Fibroblast of skin of left quadriceps (primary cell): ENCODE measurements at places on chromosomes 5 and 9.

GRCh38 chr9:133111808-133112662, 9.0 kb downstream of the RALGDS start:
- DNase-seq: no peak

DNA sequence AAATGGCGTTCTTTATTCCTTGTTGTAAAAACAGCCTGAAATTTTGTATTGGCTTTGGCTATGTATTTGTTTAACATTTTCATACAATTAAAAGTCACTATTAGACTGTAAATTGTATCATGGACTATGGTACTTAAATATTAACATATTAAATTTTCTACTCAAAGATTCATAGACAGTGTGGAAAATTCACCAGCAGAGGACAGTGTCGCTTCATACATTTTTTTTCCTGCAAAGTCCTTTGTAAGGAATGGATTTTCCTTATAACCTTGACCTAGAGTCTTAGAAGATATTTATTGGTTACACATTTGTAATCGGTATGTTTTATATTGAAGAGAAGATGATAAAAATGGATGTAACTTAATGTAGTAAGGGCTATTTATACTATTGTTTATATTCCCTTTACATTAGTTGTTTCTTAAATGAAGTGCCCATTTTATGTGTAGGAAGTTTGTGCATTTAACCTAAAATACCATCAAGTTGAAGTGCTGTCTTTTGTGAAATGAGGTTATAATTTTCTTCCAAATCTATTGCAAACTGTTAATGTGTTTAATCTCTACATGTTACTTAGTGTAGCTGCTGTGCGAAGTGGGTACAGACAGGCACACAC, 150.1 kb downstream of the KDM4C start:
- DNase-seq: peak; percentile 20

DNA sequence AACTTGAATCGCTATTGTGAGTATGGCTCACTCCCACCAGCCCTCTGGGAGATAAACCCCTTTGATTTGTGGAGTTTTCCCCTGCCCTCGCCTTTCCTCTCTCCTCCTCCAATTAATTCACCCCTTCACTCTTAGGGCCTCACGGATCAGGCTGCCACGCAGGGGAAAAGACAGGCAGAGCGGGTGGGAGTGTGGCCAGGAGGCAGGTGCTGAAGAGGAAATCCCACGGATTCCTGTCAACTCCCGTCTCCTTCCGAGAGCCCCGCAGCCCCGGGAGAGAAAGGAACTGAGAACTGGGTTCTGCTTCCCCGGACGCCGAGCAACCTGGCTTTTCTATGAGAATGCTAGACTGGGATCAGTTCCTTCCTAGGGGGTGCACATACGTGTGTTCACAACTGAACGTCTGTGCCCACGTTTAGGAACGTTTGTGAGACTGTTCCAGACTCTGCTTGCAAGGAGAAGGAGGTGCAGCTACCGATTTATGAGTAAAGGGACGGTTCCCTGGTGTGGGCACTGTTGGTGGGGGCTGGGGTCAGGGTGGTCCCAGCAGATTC, 314.5 kb upstream of the TLE4 start:
- DNase-seq: no peak

GRCh38 chr9:84738353-84738752, 68.8 kb downstream of the NTRK2 start:
- no peak for DNase-seq

- no peak for DNase-seq
These were observed 86.4 kb downstream of the INIP start for GRCh38 chr9:112631313-112632070.

DNA sequence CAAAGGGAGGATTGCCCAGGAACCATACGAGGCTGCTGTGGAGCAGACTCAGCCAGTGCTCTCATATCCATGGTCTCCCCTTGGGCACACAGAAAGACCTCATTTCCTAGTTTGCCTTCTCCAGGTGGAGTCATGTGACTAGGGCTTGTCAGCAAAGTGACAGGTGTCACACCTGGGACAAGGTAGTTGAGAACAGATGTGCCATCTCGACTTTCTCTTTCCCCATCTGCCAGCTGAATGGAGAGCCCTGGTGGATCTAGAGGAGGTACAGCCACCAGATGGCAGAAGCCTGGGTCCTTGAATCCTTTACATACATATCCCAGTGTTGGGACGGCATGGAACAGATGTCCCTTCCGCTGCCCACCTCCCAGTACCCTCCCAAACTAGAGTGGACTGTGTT, 42.9 kb upstream of the ALDOB start:
- no peak for DNase-seq

DNA sequence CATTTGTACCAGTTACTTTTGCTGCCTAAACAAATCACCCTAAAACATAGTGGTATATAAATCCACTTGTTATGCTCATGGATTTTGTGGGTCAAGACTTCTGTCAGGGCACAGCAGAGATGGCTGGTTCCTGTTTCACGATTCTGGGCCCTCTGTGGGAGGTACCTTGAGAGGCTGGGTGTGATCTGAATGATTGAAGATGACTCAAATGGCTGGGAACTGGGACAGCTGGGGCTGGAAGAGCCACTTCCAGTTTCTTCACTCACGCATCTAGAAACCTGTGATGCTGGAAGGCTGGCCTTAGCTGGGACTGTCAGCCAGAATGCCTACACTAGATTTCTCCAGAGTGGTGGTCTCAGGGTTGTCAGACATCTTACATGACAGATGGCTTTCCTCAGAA, 88.1 kb downstream of the KIF4B start:
- no peak for DNase-seq

DNA sequence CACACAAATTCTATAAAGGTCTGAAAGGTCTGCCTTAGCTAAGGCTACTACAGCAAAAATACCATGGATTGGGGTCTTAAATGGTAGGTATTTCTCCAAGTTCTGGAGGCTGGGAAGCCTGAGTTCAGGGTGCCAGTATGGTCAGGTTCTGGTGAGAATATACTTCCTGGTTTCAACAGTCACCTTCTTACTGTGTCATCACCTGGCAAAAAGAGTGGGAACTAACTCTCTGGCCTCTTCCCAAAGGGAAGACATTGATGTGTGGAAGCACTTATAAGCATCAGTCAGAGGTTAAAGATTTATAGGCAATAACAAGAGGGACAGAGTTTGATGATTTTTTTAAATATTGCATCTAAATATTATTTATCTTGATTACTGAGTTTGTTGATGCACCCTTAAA, 53.0 kb downstream of the ZNF622 start:
- no peak for DNase-seq

GRCh38 chr5:81241961-81242648, 9.0 kb downstream of the CKMT2 start:
- no peak for DNase-seq

DNA sequence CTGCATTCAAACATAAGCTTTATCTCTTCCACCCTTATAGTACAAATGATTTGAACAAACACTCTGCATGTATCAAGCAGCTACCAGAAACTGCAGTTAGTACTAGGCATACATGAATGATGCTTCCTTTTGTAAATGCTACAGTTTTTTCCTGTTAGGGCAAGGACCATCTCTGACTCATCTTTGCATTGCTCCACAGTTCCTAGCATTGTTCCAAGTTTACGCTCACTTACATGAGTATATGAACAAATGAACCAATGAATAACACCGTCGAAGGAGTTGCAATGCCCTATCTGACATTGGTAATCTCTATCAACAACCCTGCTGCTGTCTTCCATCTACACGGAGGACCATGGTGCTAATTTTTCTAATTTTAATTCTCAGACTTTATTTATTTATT, 2.1 kb upstream of the ALDH7A1 start:
- DNase-seq: peak; percentile 24

- no peak for DNase-seq
These were observed 129.8 kb downstream of the IRX2 start for GRCh38 chr5:2621631-2622030.

- DNase-seq: no peak
These were observed 174.0 kb downstream of the PALM2AKAP2 start for GRCh38 chr9:109953813-109954497.

- no peak for DNase-seq
These were observed 64.0 kb downstream of the UBAP1 start for GRCh38 chr9:34242830-34243229.

GRCh38 chr9:94922691-94923107, 196.2 kb downstream of the AOPEP start:
- no peak for DNase-seq

GRCh38 chr9:95762322-95762721, 113.2 kb upstream of the ERCC6L2 start:
- DNase-seq: no peak

- DNase-seq: no peak
These were observed 161.5 kb upstream of the PHYKPL start for GRCh38 chr5:178394074-178394473.

DNA sequence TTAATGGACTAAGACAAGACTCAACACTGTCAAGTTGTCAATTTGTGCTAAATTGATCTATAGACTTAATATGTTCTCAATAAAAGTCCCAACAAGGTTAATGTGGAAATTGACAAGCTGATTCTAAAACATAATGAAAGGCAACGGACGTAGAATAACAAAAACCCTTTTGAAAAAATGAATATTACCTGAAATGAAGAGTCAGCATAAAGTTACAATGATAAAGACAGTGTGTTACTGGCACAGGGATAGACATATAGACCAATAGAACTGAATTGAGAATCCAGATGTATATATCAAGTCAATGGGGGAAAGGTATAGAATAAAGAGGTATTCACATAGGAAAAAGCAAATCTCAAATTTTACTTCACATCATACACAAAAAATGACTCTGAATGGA, 37.7 kb upstream of the BARX1 start:
- no peak for DNase-seq

- peak; percentile 37 for DNase-seq
These were observed at the start of gene TBC1D9B for GRCh38 chr5:179907556-179908324. TSS of gene TBC1D9B (minus strand) at chr5:179907897. CDS start at chr5:179907821, 76 bp downstream.
